ENCODE measurements at places on chromosomes 16 and 17. TPM values are rescaled to one million over a fixed set of nuclear protein-coding genes. Genes with fewer than 3 reads are reported as not detected.

Gene ARHGDIG
- total RNA-seq = not detected

GRCh38 chr17:66357037-66357436, 54.6 kb downstream of the PRKCA start:
- peak; percentile 34 for DNase-seq

DNA sequence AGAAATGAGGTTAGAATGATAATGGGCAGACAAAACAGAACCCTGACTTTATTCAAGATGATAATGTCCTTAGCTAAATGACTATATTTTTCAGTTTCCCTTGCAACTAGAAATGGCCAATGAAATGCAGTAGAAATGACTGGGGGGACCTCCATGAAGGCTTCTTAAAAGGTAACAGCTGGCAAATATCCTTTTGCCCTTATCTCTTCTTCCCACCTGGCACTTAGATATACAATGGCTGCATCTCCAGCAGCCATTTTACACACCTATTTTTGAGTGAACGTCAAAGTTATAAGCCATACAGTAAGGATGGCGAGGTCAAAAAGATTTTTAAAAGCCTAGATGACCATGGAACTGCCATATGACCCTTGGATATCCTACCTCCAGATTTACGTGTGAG, 39.9 kb downstream of the USP32 start:
- no peak for DNase-seq

GRCh38 chr17:65359016-65359415, 202.4 kb downstream of the AXIN2 start:
- DNase-seq = peak; percentile 78
